ENCODE measurements at places on chromosomes 16 and 17. TPM values are rescaled to one million over a fixed set of nuclear protein-coding genes. Genes with fewer than 3 reads are reported as not detected.

DNA sequence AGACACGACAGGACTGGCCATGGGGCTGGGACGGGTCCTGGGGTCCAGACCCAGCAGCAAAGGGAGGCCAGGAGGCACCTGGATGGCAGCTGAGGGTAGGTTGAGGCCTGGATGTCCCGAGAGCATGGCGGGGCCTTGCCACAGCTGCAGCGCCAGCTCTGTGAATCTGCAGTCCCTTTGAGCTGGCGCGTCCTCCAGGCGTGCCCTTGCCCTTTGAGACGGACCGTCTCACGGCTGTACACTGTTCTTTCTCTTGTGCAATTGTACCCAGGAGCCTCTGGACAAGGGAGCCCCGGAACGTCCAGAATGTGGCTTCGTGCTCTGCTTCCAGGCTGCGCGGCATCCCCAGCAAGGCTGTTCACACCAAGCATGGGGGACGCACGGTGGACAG lies 69.5 kb upstream of the CIBAR2 start:
- no peak for DNase-seq

DNA sequence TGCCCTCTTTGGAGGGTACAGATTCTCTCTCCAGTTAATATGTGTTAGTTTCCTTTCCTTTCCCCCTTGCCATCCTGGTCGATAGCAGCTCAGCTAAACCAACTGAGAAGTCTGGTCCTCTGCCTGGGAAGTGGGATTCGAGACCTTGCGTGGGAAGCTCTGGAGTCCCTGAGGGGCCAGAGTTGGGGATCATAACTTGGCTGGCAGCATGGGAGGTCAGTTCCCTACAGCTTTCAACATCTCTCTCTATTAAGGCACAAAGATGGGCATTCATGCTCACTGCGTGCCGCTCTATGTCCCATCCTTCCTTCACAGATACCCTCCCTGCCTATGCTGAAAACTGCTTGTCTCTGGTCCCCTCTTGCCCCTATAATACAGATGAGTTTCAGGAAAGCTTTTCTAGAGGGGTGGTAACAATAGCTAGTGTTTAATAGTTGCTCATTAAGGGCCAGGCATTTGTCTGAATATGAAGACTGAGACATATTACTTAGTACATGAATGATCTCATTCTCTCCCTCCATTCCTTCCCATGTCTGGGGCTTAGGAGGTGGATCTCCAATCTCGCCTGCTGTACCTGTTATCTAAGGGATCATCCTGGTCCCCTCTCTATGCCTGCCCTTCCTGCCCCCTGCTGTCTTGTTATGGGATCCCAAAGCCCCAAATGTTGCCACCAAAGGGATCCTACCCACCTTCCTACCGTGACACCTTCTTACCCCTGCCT lies 10.8 kb downstream of the THRA start:
- DNase-seq: no peak

DNA sequence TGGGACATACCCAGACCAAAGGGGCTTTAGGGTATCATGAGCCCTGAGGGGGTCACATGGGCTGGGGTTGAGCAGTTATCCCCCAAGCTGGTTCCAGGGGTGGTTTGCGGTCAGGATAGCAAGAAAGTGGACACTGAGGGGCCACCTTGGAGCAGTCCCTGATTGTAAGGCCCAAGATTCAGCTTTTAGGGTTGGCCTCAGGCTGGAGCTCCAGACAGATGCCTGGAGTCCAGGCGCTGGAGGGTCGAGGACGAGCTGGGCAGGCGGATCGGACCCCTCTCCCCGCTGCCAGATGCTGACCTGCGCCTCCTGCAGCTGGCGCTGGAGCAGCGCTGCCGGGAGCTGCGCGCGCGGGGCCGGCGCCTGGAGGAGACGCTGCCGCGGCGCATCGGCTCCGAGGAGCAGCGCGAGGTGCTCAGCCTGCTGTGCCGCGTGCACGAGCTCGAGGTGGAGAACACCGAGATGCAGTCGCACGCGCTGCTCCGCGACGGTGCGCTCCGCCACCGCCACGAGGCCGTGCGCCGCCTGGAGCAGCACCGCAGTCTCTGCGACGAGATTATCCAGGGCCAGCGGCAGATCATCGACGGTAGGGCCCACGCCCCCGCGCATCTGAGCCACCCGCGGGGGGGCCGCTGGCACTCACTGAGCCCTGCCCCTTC lies 10.0 kb downstream of the BTBD17 start:
- no peak for DNase-seq

DNA sequence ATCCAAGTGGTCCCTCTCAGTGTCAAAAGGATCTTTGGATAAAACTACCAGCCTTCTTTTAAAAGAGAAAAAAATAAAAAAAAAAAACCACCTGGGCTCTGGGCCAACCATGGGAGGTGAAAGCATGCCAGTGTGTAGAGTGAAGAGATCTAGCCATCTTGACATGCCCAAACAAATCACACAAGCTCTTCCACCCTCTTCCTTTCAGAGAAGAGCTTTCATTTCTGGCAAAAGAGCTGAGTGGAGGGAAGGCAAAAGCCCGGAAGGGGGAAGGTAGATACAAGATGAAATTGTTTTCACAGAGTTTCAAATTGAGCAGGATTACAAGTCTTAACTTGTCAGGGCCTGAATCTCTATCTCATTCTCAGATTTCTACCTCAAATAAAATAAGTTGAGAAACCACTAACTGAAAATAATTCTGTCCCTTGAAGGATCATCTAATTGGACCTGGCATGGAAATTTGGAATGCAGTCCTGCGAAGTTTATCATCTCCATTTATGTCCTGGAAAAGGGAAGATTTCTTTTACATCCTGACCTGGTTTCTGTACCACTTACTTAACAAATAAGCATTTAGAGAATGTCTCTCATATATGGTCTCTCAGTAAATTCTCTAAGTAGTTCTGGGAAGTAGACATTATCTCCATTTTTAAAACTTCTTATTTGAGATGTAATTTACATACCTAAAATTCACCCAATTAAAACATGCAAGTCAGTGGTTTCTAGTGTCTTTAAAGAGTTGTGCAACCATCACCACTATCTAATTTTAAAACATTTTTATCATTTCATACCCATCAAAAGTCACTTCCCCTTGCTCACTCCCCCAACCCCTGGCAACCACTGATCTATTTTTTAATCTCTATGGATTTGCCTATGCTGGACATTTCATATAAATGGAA lies 93.7 kb downstream of the TANGO6 start:
- DNase-seq: no peak

DNA sequence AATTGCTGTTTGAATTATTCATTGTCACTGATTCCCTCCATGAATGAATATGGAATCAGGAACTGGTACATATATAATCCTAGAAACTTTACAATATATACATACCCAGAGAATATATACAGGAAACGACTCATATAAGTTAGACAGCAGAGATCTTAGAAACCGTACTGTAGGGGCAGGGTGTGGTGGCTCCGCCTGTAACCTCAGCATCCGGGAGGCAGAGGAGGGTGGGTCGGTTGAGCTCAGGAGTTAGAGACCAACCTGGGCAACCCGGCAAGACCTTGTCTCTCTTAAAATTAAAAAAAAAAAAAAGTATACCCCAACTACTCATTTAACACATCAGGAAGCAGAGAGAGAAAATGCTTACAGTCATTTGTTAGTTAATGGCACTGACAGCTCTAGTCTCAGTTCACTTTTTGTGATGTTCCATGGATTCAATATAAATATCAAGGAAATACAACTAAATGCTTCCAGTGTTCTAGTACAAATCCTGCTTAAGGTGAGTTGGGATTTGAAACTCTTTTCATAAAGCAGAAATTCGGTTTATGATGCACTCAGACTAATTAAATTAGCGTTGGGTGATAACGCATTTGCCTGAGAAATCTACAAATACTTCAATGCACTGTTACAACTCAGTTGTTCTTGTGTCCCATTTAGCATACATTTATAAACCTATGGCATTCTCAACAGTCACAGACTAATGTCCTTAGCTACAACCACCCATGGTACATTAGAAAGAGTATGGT lies 5.6 kb downstream of the GLG1 start:
- DNase-seq: no peak

DNA sequence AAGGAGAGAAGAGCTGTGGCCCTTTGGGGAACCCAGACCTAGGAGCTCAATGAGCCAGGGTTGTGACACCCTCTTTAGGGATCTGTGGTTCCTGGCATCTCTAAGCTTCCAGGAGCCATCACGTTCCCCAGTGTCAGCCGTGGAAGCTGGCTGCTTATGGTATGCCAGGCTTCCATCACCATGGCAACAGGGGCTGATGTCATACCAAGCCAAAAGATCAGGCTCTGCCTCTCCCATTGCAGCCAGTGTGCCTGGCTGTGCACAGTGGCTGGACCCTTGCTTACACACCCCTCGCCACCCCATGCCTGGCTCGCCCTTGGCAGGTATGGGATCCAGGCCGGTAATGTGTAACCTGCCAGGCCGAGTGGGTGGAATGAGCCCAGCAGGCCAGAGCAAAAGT lies 91.1 kb downstream of the SSH2 start:
- DNase-seq: peak; percentile 26

- no peak for DNase-seq
Measured at GRCh38 chr16:66698046-66698445, 1.5 kb upstream of the CMTM4 start.

GRCh38 chr17:58677194-58677880 lies 14.5 kb downstream of the TEX14 start:
- peak; percentile 49 for DNase-seq

DNA sequence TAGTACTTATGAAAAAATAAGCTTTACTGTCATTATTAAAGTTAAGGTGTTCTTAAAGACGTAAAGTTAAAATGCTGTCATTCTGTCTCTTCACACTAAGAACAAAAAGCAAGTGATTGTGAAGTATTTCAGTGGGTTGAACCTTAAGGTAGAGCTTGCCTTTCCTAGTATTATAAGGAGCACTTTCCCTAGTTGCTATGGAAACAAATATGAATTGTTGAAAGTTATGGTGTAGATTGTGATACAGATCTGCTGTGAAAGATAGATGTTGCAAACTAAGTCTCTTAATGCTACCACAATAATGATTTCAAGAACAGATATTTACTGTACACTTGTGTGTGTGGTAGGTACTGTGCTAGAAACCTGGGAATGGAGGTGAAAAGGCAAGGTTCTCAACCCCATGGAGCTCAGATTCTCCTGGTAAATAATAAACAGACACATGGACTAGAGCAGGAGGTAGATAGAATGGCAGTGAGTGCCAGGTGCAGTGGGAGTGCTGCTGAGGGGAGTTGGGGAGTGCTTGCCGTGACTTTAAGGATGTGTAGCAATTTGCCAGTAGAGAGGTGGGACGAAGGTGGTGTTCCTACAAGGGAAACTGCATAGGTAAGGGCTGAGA lies 34.7 kb downstream of the MRTFB start:
- DNase-seq: no peak

- no peak for DNase-seq
Measured at GRCh38 chr17:8969901-8970300, 4.4 kb upstream of the PIK3R5 start.

GRCh38 chr16:76213860-76214259 lies 63.3 kb upstream of the CNTNAP4 start:
- no peak for DNase-seq

- DNase-seq: no peak
Measured at GRCh38 chr17:57121308-57122042, 36.4 kb downstream of the AKAP1 start.

The PRSS33 gene
- 0.10 TPM for total RNA-seq

The SDR42E2 gene
- total RNA-seq: not detected

The FOXK2 gene
- 26.1 TPM for total RNA-seq

The HBA2 gene
- not detected for total RNA-seq

The GLOD4 gene
- total RNA-seq: 145 TPM

All from H4 (cell line).